ENCODE measurements at places on chromosomes 2 and 18.
A peak's percentile ranks its signal among the peaks of the same experiment; 100 is the strongest.

DNA sequence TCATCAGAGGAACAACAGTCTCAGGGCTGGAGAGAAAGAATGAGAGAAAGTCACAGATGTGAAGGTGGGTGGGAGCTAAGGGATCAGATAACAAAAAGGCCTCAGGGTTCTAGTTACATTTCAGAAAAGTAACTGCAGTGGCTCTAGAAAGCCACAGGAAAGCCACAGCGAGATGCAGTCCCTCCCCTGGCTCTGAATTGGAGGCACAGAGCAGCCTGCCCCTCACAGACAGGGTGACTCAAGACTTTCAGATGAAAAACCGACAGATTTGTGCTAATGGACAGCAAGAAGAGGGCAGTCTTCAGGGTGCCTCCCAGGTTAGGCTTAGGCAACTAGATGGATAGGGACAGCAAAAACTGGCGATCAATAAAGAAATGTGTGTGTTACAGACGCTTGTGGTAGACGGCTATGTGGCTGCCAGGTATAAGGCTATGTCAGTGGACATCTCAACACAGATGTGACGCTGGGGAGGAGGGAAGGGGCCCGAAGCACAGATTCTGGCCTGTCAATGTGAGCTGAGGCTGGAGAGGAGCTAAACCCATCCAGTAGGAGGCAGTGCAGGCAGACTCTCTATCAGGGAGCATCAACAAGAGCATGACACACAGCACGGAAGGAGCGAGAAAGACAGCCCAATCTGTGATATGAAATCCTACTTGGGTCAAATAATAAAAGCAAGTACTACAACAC is 26.2 kb downstream of the UNC50 start:
- peak; percentile 29 for DNase-seq

- DNase-seq, result no peak
These were observed 456.5 kb downstream of the STK39 start for GRCh38 chr2:167790781-167791450.

DNA sequence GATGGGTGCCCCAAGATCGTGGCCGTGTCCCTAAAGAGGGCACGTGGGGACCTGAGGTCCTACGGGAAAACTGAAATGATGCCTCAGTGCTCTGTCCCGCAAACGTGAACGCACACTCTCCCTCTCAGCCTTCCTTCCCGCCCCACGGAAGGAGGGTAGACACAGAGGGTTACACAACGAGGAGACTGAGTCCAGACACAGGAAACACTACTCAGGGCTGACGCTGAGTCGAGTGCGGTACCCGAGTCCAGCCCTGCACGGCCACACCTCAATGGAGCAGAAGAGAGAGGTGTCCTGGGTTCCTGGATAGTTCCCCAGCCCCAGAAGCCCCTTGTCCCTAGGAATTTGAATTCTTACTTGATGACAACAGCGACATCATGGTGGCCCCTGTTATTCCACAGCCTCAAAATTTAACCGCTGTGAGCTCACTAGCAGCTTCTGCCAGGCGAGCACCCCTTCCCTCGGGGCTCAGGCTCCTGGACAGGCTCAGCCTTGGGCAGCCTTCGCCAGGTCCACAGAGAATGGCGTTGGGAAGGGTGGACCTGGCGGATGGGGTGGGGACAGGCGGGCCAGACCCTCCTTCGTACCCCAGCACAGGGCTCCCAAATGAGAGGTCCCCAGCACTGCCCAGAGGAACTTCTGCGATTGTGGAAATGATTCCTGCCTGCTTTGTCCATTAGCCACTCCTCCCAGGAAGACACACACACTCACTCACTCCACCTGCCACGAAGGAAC is 980 bp upstream of the RNPEPL1 start:
- no peak for DNase-seq

- DNase-seq, result no peak
These were observed 189.7 kb upstream of the REV1 start for GRCh38 chr2:99679518-99679917.

DNA sequence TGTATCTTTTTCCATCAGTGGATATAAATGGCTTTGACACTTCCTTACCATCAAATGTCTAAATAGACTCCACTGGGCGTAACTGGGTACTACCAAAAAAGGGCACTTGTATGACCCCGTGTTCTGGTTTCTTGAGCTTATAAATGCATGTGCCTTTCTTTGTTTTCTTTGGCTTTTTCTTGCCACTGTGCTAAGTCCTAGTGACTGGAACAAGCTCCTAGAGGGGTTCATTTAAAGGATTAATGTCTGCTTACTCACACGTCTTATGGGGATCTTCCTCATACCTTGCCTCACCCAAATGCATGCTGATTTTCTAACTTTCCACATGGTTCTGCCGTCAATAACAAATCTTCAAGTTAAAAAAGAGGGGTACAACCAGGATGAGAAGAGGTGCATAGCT is 19.8 kb upstream of the ZNF532 start:
- DNase-seq, result no peak

Data from stimulated activated CD4-positive, alpha-beta T cell treated with anti-CD3 and anti-CD28 coated beads, Interleukin-4, amount 100 ng/mL, for 4 hours (primary cell).